ENCODE measurements at places on chromosomes 7 and 10.

- no peak for DNase-seq
These were observed 1.4 kb downstream of the C10orf62 start for GRCh38 chr10:97590748-97591495.

DNA sequence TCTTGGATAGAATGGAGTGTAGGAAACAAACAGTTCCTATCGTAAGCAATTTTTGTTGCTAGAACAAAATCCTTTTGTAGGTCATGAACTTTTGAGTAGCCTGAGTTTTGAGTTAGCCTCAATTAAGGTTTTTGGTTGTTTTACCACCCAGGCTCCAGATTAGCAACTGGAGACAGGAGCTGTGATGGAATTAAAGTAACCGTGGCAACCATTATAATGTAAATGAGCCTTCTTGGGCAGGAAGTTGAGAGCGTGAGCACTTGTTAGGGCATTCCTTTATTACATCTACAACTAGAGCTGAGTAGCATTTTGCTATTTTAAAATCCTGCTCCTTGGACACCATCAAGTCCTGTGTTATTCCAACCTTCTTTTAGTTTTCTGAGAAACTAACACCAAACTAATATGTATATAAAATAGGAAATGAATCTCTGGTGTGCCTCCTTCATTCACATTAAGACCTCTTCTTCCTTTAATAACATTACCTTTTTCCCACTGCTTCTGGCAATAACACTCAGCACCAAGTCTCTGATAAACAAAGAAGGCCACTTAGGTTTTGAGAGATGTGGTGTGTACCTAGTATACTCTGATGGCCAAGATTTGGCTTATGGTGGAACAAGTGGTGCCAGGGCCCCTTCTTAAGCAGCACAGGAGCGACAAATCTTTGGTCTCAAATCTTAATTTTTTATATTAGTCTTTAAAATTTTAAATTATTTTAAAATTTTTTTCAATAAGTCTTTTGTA is 34.0 kb downstream of the AHCYL2 start:
- no peak for DNase-seq

DNA sequence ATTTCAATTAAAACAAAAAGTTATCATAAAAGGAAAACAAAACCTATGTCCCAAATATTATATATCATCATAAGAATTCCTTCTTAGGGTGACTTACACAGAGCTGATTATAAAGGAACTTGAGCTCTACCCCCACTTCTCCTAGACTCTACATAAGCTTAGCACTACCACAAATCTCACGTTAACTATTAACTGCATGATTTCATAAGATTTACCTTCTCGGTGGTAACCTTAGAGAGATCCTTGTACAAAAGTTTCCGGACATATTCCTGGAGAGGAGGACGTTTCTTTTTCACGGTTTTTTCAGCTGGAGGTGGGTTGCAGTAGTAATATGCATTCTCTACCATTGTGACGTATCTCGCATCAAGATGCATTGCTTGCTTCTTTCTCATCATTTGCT is 83.7 kb downstream of the UPF2 start:
- no peak for DNase-seq

DNA sequence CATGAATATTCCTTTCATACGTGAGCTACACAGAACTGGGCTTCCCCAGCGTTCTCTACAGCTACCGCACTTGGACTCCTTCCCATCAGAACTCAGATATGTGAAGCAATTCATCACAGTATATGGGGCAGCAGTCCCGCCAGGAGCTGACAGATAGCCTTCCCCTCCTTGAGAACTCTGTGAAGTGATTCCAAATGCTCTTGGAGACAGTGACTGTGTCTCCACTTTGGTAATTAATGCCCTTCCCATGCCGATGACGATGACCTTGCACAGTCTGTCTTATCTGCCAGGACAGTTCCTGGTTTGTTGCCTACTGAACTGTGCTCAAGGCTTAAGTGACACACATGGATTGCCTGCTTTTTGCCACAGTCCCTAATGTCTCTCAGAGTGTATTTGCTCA is 75.0 kb upstream of the AFAP1L2 start:
- DNase-seq = no peak

DNA sequence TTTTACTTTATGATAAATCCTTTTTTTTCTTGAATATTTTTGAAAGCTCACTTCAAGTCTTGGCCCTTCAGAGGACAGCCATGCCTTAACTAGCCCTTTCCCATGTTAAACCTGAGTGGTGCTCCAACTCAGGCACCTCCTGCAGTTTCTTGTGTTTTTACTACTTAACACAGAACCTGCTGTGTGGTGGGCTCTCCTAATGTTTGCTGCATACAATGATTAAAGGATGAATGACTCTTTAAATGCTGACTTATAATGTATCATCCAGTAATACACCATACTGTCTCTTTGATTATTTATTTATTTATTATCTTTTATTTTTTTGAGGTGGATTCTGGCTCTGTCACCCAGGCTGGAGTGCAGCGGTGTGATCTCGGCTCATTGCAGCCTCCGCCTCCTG is 179.4 kb downstream of the SEMA3E start:
- DNase-seq = no peak

DNA sequence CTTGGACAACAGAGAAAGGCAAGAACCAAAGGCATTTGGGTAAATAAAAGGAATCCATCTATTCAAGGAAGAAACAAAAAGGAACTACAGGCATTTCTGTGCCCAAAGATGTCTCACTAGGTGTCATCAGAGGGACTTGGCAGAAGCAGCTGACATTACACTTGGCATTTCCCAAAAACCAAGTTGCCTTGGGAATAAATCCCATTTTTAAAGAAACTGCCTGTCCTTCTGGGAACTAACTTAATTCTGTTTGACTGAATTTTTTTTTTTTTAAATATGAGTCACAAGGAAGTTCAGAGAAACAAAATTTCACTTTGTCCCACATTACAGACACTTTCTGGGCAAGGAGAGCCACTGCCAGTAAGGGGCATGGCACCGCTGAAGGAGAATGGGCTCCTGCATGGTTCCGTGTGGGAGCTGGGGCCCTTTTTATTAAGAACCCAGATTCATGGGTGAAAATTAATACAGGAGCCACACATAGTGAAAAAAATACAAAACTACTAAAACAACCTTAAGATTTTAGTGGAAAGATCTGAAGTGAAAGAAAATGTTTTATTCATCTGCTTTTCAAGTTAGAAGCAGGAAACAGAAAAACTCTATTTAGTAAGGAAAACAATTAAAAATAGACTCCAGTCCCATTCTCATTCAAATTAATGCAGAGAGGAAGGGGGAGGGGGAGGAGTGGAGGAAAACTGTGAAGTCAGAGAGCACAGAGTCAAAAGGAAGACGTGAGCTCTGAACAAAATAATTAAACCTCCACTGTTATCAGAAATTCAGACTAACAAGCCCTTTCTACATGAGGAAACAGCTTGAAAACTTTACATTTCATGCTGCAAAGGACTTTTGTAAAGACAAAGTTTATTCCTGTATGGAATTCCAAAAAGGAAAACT is 118.4 kb upstream of the PDLIM1 start:
- DNase-seq = no peak

DNA sequence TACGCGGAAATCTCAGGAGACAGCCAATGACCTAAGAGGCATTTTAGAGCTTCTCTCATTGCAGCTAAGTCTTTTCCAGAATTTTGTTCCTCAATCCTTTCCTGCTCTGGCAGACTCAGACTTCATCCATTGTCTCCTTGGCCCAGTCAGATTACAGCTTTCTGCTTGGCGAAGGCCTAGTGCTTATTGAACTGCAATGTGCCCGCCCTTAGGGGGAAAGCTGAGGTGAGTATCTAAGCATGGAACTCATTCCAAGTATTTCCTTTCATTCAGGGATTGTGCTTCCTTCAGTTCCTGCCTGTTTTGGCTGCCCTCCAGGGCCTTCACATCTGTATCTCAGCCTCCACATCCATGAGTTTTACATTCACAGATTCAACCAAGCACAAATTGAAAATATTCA is 37.5 kb downstream of the PRLHR start:
- DNase-seq = no peak

- DNase-seq = no peak
These were observed 145.2 kb upstream of the UNC5B start for GRCh38 chr10:71067098-71067740.

DNA sequence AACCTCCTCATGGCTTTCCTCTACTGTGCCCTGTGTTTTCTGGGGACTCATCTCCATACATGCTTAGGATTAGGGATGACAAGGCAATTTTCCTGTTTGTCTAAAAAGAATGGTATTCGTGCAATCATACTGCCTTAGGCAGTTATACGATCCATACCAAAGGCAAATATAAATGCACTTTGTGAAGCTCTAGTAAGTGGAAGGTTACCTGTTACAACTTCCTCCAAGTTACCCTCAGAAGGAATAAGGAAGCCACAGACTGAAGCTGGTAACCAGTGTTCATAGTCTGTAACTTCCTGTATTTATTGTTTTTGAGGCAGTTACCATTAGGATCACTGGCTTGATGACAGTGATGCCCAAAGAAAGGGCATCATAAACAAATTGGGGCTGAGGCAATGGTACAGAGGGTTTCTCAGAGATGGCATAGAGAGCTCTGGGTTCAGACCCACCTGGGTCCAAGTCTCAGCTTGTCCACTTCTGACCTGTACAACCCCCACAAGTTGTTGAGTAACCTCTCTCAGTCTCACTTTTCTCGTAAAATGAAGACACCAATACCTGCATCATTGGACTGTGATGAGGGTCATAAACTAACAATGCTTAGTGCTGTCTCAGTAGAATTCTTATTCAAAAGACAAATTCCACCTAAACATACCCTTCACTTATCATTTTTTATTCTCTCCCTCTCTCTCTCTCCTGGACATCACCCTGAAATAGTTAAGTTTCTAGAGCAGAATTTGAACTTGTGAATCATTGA is 138.2 kb downstream of the ELMO1 start:
- DNase-seq = no peak

GRCh38 chr10:123526356-123527064 is 139.6 kb upstream of the GPR26 start:
- DNase-seq = no peak

DNA sequence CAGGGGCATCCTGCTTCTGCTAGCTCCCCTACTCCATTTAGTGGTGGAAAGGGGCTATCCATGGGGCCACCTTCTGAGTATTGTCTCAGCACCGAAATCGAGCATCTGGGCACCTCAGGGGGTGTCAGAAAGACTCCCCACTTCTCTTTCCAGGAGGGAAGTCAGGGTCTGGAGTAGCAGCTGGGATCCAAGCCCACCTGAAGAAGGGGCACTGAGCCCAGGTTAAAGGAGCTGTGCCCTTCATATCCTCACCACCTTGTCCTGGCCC is 2.6 kb downstream of the FLNC start:
- DNase-seq = no peak

GRCh38 chr10:14023673-14024328 is 306.9 kb downstream of the FRMD4A start:
- DNase-seq = no peak

DNA sequence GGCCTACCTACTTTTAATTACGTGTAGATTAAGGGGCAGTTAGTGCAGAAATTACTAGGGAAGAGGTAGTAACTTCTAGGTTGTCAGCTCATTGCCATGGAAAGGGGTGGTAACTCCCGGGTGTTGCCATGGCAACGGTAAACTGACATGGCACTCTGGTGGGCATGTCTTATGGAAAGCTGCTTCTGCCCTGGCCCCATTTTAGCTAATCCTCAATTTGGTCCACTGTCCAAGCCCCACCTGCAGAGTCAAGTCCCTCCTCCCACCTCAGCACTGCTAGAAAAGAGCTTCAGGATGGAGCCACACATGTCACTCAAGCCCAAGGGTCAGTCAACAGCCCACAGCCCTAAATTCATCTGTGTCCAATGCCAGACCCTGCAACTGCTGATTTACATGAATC is 7.5 kb upstream of the ZKSCAN1 start:
- no peak for DNase-seq

DNA sequence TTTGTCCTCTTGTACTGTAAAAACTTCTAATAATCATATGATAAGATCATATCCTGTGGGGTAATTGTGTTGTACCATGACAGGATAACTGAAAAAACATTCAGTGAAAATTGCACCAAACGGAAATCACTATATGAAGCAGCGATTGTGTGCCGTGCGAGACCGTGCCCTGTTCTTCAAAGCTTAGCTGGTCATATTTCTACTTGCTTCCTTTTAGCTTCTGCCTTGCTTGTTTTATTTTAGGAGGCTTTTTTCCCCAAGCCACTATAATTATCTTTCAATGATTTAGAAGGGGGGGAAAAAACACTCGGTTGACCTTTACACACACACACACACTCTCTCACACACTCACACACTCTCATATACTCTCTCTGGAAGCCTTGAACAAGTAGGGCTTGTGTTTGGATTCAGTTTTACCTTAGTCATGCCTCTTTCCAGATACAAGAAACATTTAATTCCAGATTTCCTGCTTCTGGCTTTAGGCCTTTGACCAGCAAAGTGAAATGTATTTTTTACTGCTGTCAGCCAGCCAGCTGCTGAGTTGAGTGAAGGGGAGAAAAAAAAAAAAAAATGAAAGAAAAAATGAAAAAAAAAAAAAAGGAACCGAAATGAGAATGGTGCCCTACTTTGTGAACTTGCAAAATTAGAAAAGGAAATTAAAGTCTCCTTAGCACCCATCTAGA is 181.4 kb downstream of the ARID5B start:
- DNase-seq = no peak

DNA sequence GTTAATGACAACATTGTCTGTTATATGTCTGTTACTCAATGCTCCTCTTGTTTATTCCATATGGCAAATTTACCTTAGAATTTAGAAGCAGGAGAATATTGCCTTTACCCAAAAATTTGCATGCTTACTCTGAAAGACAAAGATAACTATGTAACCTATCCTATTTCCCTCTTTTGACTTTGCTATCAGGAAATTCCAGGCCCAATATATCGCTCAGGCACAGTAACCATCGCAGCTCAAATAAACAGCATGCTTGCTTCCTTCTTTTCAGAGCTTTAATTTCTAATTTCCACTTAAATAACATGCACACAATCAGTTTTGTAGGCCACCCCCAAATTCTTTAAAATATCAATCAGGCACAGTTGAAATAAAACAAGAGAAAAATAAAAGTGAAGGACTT is 57.8 kb downstream of the EBLN1 start:
- no peak for DNase-seq

- DNase-seq = no peak
These were observed 213.0 kb upstream of the INHBA start for GRCh38 chr7:41915871-41916270.

DNA sequence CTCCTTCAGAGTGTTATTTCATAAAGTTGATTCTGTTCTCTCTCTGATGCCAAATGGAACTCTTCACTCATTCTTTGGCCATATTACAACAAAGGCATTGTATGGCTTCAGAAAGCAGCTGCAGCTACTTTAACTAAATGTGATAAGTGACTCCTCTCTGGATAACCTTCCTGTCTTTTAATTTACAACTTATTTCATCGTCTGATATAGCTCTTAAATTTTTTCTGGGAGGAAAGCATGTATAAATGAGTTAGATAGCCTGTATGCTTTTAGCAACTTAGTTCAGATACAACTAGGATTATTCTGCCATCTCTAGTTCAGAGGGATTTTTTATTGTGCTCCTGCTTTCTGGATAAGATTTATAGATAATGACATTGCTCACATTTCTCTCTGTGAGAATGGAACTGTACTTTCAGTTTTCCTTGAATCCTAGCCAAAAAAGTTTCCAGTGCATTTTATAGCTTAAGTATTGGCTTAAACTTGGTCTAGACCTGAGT is 57.5 kb downstream of the KLHDC10 start:
- DNase-seq = no peak

Data from stimulated activated CD8-positive, alpha-beta memory T cell treated with anti-CD3 and anti-CD28 coated beads, Interleukin-4, amount 100 ng/mL, for 1 hour (primary cell).